ENCODE measurements at places on chromosomes 16 and 17.

DNA sequence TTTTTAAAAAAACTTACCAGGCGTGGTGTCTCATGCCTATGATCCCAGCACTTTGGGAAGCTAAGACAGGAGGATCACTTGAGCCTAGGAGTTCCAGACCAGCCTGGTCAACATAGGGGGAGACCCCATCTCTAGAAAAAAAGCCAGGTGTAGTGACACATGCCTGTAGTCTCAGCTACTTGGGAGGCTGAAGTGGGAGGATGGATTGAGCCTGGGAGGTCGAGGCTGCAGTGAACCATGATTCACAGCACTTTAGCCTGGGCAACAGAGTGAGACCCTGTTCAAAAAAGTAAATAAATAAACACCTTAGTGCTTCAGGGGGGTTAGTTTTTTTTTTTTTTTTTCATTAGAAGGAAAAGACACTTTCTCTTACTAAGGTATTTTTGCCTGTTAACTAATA, 58.9 kb upstream of the LRRC37A3 start:
- no peak for DNase-seq

GRCh38 chr16:55539049-55539448, 27.4 kb upstream of the CAPNS2 start:
- DNase-seq = no peak

DNA sequence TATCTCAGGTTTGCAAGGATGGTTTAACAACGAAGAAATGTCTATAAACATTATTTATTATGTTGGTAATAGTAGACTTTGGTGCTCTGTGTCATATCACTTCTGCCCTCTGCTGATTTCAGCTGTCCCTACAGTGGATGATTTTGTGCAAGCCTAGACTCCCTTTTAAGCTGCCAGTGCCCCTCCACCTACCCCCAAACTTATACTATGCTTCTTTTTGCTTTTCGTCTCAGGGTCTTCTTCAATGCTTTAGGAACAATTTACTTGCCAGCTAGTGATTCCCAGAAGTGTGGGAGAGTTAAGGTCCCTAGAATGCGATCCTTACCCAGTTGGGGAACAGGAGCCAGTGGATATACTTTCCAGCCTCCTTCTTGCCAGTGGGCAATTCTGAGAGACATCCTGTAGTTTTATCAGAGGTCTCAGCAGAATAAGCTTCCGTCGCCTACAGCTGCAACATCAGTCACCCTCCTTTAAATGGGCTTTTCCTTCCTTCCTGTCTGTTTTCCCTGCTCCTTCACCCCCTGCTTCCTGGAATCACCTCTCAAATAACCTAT, 4.1 kb downstream of the ICAM2 start:
- no peak for DNase-seq

DNA sequence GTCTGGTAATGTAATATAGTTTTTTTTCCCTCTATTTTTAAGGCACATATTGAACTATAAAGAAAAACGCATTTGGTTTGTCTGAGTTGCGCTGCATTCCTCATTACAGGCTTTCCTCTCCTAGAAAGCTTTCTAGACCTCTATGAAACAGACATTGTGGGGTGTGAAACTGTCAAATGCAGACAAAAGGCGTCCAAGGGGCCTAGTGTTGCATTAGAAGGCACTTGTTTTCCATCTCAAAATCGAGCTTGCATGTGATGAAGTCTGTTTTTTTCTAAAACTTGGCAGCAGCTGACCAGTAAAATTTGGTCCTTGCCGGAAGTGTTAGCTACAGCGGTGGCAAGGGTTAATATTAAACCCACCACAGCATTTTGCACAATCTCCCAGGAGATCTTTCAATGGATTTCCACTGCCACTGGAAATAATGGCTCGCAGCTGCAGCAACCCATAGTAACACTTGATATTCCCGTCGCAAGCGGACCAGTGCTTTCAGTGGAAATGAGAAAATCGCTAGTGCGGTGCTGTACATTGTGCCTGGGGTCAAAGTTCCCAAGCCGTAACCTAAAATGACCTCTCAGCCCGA, 602.6 kb downstream of the KCNJ2 start:
- DNase-seq = no peak

DNA sequence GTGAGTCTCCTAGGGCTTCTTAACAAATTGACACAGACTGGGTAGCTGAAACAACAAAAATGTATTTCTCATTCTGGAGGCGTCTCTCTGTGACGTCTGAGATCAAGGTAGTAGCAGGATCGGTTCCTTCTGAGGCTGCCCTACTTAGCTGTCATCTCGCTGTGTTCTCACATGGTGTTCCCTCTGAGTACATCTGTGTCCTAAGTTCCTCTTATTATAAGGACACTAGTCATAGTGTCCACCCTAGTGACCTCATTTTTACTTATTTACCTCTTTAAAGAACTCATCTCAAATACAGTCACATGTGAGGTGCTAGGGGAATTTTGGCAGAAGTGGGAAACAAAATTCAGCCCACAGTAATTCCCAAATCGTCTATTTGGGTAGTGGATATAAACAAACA, 529.1 kb downstream of the NPIPA7 start:
- no peak for DNase-seq
